ENCODE measurements at places on chromosomes 1 and 21. TPM values are rescaled to one million over a fixed set of nuclear protein-coding genes. Genes with fewer than 3 reads are reported as not detected.
A peak's percentile ranks its signal among the peaks of the same experiment; 100 is the strongest.

DNA sequence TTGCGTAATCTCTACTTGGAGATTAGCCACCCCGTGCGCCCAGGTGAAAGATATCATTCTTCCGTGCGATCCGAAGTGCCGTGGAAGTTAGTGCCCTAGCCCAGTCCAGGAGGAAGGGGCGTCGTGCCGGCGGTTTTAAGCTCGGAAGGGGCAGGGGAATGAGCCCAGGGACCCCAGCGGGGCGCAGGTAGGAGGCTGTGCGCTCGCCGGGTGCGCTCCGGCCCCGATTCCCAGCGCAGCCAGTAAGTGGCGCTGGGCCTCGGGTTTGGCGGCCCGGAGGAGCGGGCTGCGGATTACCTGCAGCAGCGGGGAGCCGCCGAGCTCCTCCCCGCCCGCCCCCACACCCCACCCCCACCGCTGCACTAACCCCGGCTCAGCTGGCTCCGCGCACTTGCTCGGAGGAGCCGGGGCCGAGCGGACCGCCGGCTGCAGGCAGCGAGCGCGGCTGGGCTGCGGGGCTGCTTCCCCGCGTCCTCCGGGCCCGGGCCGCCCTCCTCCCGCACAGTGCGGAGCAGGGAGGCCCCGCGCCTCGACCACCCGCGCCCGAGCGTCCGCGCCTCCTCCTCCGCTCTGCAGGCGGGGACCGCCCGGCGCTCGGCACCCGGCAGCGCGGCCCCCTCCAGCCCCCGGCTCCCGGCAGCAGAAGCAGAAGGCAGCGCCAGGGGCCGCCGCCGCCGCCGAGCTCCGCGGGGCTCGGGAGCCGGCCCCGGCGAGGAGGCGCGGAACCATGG lies at the start of gene RYR2:
RYR2 (plus strand) TSS at position 390 of the 731 bp plus-strand sequence; CDS start at position 728, 338 bp downstream.
- peaks cover 13% of the 10 kb centered on the region for H3K27me3 ChIP-seq
- DNase-seq: no peak

DNA sequence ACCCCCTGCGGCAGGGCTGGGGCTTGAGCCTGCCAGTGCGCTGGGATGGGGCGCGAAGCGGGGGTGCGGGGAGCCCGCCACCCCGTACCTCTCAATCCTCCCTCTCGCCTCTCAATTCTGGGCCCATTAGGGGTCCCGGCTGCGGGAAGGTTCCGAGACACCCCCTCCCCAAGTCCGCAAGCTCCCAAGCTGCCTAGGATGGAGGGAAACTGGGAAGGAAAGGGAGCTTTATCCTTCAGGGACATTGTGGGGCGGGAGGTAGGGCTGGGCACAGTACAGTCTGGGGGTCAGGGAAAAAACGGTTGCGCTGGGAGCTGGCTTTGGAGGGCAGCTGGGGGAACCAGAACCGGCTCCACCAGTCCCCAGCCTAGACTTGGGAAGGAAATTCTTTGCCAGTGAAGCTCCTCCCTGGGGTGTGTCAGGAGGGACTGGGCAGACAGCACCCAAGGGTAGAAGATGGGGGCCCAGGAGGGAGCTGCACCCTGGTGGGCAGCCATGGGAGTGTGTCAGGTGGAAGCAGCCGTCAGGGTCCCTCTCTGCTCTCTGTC lies 904 bp downstream of the GJB3 start:
- H3K36me3 ChIP-seq: no peaks in the 10 kb centered on the region
- peaks cover 10% of the 10 kb centered on the region for H3K4me1 ChIP-seq
- DNase-seq: no peak
- no peak overlapping the region for H3K27ac ChIP-seq

GRCh38 chr1:101511202-101511891 lies 274.5 kb downstream of the S1PR1 start:
- no peaks in the 10 kb centered on the region for H3K4me1 ChIP-seq
- no peak overlapping the region for H3K27ac ChIP-seq
- DNase-seq: no peak
- H3K27me3 ChIP-seq: no peaks in the 10 kb centered on the region
- no peak overlapping the region for H3K4me3 ChIP-seq
- H3K36me3 ChIP-seq: no peaks in the 10 kb centered on the region

DNA sequence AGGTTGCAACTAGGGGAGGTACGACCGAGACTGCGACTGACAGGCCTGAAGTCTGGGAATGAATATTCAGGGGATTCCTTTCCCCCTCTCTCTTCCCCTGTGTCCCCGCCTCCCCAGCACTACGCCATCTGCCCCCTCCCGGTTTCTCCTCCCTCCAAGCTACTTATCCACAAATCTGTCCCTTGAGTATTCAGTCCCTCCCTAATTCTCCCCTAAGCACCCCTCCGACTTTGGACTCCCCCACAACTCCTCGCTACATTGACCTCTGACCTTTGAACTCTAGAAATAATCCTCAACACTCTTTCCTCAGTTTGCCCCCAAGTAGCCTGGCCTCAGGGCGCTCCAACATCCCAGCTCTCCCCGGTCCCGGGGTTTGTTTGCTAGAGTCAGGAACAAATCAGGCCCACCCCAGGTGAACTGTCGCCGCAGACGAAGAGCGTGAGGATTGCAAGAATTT lies 393 bp downstream of the LYSMD1 start:
- peaks cover 20% of the 10 kb centered on the region for H3K36me3 ChIP-seq
- H3K4me1 ChIP-seq: peaks cover 48% of the 10 kb centered on the region
- no peak for DNase-seq
- H3K27me3 ChIP-seq: no peaks in the 10 kb centered on the region

The KCNJ9 gene
- total RNA-seq: not detected

GRCh38 chr1:165011991-165012531 lies 344.5 kb downstream of the LMX1A start:
- H3K27ac ChIP-seq: no peak overlapping the region
- DNase-seq: no peak
- no peaks in the 10 kb centered on the region for H3K36me3 ChIP-seq
- no peak overlapping the region for H3K4me3 ChIP-seq
- H3K4me1 ChIP-seq: no peaks in the 10 kb centered on the region
- no peaks in the 10 kb centered on the region for H3K27me3 ChIP-seq

GRCh38 chr1:7576946-7577657 lies 194.0 kb upstream of the VAMP3 start:
- no peaks in the 10 kb centered on the region for H3K27me3 ChIP-seq
- DNase-seq: no peak
- H3K27ac ChIP-seq: no peak overlapping the region
- no peaks in the 10 kb centered on the region for H3K36me3 ChIP-seq

DNA sequence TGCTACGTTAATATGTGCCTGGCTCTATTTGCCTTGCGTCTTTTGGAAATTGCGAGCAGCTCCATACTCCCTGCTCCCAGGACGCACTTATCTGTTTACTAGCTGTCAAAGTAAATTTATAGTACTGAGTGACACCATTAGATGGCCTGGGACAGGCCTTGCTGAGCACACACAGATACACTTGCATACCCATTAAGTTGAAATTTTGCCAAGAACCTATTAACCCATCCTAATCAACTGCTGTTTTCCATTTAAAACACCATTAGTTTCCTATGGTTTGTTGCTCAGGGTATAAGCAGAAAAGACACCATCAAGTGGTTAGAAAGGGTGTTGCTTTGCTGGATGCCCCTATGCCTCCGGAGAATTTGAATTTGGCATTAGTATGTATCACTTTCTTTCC lies 187.3 kb downstream of the SLC44A5 start:
- no peak for DNase-seq
- H3K36me3 ChIP-seq: no peaks in the 10 kb centered on the region
- H3K27ac ChIP-seq: no peak overlapping the region
- no peak overlapping the region for H3K4me3 ChIP-seq
- no peaks in the 10 kb centered on the region for H3K4me1 ChIP-seq
- no peaks in the 10 kb centered on the region for H3K27me3 ChIP-seq

The XKR8 gene
- total RNA-seq: 14.5 TPM

DNA sequence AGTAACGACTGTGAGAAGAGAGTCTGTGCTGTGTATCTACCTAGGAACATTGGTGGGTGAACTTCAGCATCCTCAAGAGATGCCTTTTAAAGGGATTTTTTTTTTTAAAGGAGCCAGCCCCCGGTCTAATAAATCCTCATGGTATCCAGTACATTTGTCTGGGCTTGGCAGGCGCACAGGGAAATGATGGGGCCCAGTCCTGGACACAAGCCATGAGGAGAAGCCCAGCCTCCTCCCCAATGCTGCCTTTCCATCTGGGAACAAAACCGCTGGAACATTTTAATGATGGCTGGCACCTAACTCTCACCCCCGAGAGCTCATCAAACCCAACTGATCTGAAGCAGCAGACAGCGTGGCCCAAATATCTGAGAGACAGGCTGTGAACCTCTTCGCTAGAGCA lies 64.2 kb downstream of the ACOT7 start:
- no peaks in the 10 kb centered on the region for H3K4me1 ChIP-seq
- no peak overlapping the region for H3K27ac ChIP-seq
- no peaks in the 10 kb centered on the region for H3K36me3 ChIP-seq

- H3K36me3 ChIP-seq: peaks cover 44% of the 10 kb centered on the region
- no peaks in the 10 kb centered on the region for H3K27me3 ChIP-seq
- no peak for DNase-seq
- no peak overlapping the region for H3K27ac ChIP-seq
- no peaks in the 10 kb centered on the region for H3K4me1 ChIP-seq
- H3K4me3 ChIP-seq: no peak overlapping the region
These were observed 41.7 kb downstream of the PKNOX1 start for GRCh38 chr21:43015906-43016540.

DNA sequence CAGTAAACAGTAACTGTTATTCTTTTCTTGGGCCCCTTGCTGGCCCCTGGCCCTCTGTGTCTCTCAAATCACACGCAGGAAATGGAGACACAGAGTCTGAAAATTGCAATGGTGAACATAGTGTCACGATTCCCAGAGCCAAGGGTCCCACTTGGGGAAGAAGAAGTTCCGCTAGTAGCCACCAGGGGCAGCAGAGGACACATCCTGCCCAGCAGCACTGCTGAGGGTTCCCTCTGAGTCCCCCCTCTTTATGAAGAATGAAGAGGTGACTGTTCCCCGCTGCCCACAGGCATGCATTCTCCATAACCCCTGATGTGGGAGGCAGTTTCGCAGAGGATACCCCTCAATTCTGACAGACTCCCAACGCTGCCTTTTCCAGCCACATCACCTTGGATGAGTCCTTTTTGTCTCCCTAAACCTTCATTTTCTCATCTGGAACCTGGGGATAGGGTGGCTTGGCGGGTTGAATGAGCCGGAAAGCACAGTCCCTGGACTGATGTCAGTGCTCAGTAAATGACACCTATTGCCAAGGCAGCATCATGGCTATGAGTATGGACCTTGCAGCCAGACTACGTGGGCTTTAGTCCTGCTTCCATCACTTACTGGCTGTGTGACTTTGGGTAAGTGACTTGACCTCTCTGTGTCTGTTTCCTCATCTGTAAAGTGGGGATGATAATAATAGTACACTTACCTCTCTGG lies 238.0 kb upstream of the TMEM51 start:
- no peaks in the 10 kb centered on the region for H3K4me1 ChIP-seq
- no peak overlapping the region for H3K4me3 ChIP-seq
- no peak for DNase-seq
- H3K27me3 ChIP-seq: no peaks in the 10 kb centered on the region

The ANGPTL1 gene
- total RNA-seq: not detected

- H3K36me3 ChIP-seq: no peaks in the 10 kb centered on the region
- no peak overlapping the region for H3K4me3 ChIP-seq
- H3K4me1 ChIP-seq: no peaks in the 10 kb centered on the region
- H3K27me3 ChIP-seq: no peaks in the 10 kb centered on the region
These were observed 209.9 kb downstream of the FAF1 start for GRCh38 chr1:50750021-50750619.

DNA sequence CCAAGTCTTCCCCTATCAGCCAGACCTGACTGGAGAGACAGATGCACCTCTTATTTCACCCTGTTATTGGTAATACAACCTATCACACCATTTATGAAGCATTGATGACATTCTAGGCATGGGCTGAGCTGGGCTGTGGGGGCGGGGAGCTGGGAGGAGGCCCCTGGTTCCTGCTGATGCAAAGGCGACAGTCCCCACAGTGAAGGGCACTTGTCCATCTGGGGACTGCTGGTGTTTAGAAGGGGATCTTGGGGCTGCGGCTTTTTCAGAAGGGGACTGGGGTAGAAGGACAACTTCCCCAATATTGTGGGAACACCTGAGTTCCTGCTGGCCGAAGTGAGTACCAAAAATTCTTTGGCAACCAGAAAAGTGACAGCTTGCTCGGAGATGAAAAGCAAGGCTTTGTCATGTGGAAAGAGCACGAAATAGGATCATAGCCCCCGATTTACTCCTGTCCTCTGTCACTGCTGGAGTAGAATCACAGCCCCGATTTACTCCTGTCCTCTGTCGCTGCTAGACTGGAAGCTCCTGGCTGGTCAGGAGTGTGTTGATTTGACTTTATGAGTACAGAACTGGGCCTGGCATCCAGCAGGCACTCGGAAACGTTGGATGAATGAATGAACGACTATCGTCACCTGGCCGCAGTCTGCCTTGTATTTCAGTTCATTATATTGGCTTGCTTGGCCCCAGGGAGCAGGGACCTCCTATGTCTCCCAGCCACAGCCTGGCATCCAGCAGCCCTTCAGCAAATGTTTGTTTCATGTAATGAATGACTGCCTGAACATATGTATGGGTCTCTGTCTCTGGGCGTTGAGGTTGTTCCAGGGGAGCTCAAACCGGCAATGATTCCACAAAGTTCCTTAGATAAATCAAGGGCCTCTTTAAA lies 16.5 kb upstream of the ETV3L start:
- H3K4me3 ChIP-seq: no peak overlapping the region
- no peak overlapping the region for H3K27ac ChIP-seq
- peaks cover 5% of the 10 kb centered on the region for H3K4me1 ChIP-seq

- peak overlapping the region; percentile 37 for H3K27ac ChIP-seq
- DNase-seq: no peak
- no peaks in the 10 kb centered on the region for H3K27me3 ChIP-seq
- no peaks in the 10 kb centered on the region for H3K36me3 ChIP-seq
These were observed 7.7 kb upstream of the MPZL1 start for GRCh38 chr1:167714098-167714438.

The NBPF6 gene
- total RNA-seq: not detected

The CREG1 gene
- 21.7 TPM for total RNA-seq

- H3K36me3 ChIP-seq: no peaks in the 10 kb centered on the region
- H3K4me1 ChIP-seq: peaks cover 66% of the 10 kb centered on the region
- DNase-seq: no peak
These were observed 4.7 kb upstream of the PTPN22 start for GRCh38 chr1:113876176-113876575.

DNA sequence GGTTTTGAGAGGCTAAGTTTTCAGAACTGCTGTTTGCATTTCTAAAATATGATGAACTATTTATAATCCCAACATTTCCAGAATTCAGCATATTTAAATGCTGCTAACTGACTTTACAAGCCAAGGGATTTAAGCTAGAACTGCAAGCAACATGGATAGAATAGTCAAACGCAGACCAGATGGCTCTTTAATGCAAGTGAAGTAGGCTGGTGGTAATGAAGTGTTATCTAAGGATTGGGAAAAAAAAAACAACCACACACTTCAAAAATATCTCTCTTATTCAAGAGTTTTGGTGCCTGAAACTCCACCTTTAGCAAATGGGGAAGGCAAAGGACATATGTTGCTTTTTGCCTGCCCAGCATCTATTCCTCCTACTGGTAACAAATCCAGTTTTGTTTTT lies 20.9 kb upstream of the SSX2IP start:
- H3K4me1 ChIP-seq: no peaks in the 10 kb centered on the region
- no peak overlapping the region for H3K27ac ChIP-seq
- H3K27me3 ChIP-seq: no peaks in the 10 kb centered on the region
- no peak for DNase-seq
- H3K36me3 ChIP-seq: no peaks in the 10 kb centered on the region
- no peak overlapping the region for H3K4me3 ChIP-seq

The NUDT4B gene
- total RNA-seq: 0.58 TPM
